GM23248 (cell line): ENCODE measurements at places on chromosomes 2 and 18.
A peak's percentile ranks its signal among the peaks of the same experiment; 100 is the strongest.

DNA sequence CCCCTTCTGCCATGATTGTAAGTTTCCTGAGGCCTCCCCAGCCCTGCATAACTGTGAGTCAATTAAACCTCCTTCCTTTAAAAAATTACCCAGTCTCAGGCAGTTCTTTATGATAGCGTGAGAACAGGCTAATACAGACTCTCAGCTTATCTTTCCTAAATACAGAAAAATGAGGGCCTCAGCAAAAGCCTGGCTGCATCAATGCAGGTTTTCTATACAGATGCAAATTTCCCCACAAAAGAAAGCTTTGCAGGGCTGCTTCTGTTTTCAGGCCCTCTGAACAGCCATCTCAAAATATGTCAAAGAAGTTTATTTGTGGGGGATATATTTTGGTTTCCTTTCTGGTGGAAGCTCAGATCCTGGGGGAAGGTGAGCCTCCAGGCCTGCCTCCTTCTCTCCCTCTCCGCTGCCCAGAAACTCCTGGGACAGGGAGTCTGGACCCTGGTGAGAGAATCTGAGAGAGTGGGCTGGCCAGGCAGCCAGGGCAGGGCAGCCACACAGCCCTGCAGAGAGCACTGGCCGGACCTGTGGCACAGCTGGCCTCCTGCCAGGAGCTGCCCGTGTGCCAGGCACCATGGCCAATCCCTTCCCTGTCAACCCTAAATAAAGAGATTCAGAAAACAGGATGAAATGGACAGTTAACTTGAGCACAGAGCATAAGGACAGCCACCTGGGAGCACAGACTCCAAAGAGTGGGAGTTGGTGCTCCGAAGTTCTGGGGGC is 21.6 kb upstream of the AGXT start:
- no peak for DNase-seq

DNA sequence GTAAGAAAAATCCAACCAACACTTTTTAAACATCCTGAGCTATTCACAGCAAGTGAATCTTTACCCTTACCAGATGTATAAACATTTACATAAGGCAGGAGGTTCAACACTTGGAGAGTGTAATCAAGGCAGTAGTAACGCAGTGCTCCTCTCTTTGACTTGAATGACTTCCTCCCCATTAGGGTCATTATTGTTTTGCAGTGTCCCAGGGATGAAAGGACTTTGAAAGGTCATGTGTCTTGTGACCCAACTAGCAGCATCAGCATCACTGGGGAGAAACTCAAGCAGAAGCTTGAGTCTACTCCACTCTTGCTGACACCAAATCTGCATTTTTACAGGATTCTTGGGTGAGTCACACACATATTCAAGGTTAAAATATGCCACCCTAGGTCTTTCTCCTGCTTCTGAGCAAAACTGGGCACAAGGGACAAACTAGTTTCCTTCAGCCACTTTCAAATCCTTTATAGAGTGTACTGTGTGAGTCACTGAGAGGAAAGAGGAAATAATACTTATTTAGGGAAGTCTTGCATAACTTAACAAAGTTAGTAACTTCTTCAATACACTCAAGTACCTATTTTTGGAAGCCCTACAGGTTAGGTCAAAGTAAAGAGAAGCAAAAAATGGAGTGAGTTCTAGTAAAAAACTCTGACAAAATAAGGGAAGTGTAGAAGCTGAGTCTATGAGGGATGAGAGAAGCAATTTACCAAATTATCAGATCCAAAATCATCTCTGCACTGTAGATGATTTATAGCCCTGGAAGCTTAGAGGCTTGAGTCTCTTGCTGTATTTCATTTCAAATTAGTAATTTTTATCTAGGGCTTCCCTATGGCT is 51.0 kb upstream of the EML4 start:
- peak; percentile 89 for DNase-seq

- no peak for DNase-seq
These were observed 12.7 kb upstream of the SMARCAL1 start for GRCh38 chr2:216399621-216400020.

GRCh38 chr2:1081451-1082225 is 131.0 kb downstream of the SNTG2 start:
- peak; percentile 59 for DNase-seq

- no peak for DNase-seq
These were observed 245.6 kb downstream of the NRXN1 start for GRCh38 chr2:50786345-50786744.

GRCh38 chr18:3340015-3340681 is 78.2 kb downstream of the MYL12B start:
- peak; percentile 68 for DNase-seq

DNA sequence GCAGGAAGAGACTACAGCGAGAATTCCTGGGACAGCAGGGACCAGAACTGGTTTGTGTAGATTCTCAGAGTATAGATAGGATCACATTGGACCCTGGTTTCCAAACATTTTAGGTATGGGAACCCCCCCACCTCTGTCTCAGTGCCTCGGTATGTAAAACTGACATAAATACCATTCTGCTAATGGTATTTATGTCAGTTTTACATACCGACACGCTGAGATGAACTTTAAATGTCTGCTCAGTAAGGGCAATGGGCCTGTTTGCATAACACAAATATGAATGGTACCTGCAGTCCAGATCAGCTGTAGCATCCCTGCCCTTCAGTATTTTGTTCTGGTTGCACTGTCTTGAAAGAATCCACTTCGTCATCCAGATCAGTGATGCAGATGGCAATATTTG is 73.2 kb downstream of the WDSUB1 start:
- no peak for DNase-seq

DNA sequence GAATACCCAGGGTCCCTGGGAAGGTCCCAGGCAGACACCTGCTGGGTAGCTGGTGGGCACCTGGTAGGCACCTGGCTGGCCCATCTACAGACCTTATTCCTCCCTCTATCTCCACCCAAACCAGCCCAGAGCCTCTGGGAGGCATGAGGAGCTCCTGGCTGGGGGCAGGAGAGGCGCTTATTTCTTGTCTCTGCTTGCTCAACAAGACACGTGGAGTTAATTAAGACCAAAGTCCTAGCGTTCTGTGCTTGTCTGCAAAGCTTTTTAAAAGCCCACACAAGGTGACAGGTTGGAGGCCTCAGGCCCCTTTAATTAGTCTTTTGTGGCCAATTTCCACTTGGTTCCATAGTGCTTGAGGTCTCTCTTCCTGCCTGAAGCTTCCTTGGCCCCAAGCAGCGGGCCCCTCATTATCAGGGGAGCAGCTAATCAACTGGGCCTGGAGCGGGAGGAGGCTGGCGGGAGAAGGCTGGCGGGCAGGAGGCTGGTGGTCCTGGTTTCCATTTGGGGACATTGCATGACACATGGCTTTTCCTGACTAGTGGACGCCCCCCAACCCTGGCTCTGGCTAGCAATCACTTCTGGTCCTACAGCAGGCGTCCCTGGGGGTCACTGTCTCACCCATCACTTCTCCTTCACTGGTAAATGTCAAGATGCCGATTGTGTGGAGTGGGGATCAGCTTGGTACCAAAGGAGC is 65.4 kb upstream of the HDAC4 start:
- peak; percentile 40 for DNase-seq

- peak; percentile 66 for DNase-seq
These were observed 42.3 kb downstream of the TRABD2A start for GRCh38 chr2:84838434-84839145.

- DNase-seq = no peak
These were observed 284.4 kb downstream of the RBM43 start for GRCh38 chr2:150977296-150977695.

- no peak for DNase-seq
These were observed 139.3 kb downstream of the ASXL3 start for GRCh38 chr18:33717339-33717738.

DNA sequence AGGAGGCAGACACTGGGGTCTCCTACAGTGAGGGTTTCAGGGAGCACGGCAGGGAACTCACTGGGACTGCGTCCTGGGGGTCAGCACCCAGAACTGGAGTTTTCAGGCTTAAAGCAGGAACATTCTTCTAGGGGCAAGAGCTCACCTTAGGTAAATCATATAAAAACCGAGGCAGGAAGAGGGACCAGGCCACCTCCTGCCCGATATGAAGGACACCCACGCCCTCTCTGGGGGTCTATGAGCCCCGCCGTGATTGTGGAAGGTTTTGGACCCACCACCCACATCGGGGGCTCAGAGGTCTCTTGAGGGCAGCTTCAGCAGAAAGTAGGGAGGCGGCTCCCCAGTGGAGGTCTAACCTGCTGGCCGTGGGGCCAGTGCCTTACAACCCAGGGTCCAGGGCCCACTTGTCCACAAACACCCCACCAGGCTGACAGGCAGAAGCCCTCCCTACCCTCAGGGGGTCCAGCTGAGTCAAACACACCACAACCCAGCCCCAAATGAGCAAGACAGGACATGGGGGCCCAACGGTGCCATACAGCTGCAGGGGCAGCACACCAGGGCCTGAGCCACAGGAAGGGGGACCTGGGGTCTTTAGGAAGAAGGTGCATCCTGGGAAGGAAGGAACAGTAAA is 25.3 kb downstream of the CROCC2 start:
- DNase-seq = no peak

DNA sequence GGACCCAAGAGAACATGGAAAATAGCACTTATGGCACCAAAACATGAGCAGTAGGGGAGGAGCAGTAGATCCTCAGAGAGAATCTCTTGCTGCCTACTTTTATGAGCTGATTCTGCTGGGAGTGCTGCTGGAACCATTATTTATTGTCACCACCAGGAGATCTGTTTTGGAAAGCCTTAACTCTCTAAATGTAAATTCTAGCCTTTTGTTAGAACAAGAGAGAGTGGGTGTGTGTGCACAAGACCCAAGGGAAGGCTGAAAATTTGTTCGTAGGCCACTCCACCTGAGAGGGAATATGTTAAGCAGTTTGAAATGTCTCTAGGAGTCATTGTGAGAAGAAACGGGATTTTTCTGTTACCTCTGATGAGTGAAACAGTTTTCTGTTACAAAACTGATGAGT is 16.2 kb upstream of the FAM237A start:
- DNase-seq = no peak

- DNase-seq = peak; percentile 44
These were observed 81.5 kb downstream of the DIS3L2 start for GRCh38 chr2:232042911-232043574.

DNA sequence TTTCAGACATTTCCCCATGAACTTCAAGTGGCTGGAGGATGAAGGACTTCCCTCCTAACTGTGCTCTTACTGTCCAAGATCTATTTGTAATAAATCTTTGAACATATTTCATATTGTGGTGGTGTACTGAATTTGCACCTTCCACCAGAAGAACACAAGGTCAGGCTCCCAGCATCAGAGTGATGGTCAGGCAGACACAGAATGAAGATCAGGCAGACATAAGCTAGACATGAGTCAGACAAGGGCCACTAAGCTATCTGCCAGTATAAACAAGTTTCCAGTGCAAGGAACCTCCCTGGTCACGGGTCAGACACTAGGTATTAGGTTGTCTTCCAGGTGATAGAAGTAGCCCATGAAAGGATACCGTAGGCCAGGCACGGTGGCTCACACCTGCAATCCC is 20.0 kb downstream of the AQP12B start:
- no peak for DNase-seq

GRCh38 chr2:20132990-20133535 is 81.6 kb upstream of the LAPTM4A start:
- DNase-seq = no peak

DNA sequence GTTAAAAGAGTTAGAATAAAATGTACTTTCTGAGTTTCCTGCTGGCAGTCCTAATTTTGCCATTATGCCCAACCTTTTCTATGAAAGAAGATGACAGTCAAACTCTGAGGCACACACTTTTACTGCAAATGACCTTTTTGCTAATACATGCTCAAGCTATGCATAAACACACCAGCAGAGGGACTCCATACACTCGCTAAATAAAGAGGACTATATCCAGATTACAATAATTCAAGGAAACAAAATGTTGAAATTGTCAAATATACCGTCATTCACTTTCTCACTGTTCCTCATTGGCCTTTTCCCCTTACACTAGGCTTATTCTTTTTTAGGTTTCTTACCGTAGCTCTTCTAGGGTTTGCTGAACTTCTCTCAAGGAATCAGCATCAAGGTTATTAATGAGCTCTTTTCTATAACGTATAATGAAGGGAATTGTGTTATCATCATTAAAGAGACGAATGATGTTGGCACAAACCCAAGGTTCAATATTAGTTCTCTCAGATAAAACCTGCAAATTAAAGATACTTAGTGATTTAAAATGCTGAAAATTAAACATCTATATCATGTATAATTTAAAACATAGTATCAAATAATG is 25.7 kb downstream of the SRBD1 start:
- DNase-seq = peak; percentile 75

- DNase-seq = no peak
These were observed 816.8 kb upstream of the CRIM1 start for GRCh38 chr2:35538796-35539195.

GRCh38 chr2:100888601-100889000 is 68.7 kb downstream of the NPAS2 start:
- no peak for DNase-seq

- no peak for DNase-seq
These were observed 131.4 kb downstream of the ZNF385B start for GRCh38 chr2:179729966-179730365.

- no peak for DNase-seq
These were observed 191.5 kb downstream of the RAD51AP2 start for GRCh38 chr2:17326717-17327116.

DNA sequence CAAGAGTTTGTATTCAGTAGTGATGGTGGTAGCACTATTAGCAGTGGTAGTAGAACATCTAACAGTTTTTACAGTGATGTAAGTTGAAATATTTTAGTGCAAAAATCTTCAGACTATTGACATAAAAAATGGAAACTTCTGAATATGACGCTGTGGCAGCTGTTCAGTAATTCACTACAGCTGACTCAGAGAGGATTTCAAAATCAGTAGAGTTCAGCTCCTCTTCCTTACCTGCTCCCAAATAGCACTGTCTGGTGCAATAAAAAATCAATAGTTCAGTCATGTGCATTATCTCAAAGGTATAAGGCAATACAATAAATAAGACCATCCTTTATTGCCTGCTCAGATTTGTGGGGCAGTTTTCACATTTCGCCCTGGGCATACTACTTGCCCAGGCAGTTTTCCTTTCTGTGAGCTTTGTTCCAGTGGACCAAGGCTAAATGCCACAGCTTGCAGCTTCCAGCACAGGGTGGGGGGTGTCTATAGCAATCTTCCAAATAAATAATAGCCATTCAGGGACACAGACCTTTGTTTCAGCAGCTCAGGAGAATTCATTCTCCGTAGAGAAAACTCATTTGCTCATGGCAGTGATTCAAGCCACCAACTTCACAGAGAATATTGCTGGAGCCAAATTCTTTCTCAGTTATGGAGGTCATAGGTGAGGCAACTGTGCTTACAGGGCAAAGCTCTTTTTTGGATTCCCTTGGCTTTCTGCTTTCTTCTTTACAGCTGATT is 33.9 kb upstream of the GORASP2 start:
- peak; percentile 72 for DNase-seq
